ENCODE measurements at places on chromosomes 12 and 14.

- no peak for DNase-seq
Observed at GRCh38 chr12:106030210-106031071, 108.3 kb downstream of the NUAK1 start.

- no peak for DNase-seq
Observed at GRCh38 chr12:53067074-53067992, 11.9 kb downstream of the SPRYD3 start.

DNA sequence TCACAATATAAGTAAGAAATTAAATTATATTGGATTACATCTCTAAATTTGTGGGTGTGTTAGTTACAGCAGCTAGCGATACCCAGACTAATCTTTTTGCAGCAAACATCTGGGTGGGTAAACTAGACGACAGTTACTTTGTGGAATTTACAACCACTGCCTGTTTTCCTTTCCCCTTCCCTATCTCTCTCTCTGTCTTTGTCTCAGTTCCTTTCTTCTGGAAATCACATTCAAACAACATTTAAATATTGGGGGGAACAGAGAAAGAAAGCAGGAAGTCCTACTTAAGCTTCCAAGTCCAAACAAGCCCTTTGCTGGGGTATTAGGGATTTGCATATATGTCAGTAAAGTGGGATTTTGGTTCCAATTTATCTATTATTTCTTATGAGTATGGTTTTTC is 97.6 kb downstream of the WIF1 start:
- DNase-seq: no peak

DNA sequence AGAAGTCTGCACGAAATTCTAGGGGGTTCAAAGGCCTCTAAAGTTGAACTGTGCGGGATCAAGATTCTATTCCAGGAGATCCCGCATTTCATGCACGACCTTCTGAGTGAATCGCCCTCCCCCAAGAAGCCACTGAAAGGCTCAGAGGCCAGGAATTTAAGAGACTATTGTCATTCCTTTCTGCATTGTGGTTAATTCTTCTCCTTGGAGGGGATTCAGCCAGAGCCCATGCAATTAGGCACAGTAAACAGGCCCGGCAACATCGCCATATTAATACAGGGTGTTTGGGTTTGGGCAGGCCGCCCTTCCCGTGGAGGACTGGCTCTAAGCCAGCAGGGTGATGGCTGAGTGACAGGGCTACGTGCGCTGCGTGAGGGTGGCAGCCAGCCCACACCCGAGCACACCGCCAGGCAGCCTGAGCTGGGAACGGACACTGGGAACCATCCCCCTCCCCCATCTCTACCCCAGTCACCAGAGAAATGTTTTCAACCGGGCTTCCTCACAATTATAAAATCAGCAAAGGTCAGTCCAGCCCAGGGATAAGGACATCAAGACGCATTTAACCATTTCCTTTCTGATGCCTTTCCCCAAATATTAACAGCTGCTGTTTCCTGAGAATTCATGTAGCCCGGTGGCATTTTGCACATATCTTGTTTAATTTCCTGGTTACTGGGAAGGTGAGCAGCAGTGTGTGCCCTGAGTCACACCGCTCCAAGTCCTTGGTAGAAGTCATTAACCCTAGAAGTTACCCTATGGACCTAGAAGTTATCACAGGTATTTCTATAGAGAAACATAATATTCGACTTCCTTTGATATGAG is 12.5 kb downstream of the EGLN3 start:
- DNase-seq: peak; percentile 91

GRCh38 chr14:61225344-61225743 is 55.8 kb downstream of the TMEM30B start:
- DNase-seq: no peak

- DNase-seq: peak; percentile 73
Observed at GRCh38 chr12:110844551-110845338, 2.0 kb upstream of the CCDC63 start.

DNA sequence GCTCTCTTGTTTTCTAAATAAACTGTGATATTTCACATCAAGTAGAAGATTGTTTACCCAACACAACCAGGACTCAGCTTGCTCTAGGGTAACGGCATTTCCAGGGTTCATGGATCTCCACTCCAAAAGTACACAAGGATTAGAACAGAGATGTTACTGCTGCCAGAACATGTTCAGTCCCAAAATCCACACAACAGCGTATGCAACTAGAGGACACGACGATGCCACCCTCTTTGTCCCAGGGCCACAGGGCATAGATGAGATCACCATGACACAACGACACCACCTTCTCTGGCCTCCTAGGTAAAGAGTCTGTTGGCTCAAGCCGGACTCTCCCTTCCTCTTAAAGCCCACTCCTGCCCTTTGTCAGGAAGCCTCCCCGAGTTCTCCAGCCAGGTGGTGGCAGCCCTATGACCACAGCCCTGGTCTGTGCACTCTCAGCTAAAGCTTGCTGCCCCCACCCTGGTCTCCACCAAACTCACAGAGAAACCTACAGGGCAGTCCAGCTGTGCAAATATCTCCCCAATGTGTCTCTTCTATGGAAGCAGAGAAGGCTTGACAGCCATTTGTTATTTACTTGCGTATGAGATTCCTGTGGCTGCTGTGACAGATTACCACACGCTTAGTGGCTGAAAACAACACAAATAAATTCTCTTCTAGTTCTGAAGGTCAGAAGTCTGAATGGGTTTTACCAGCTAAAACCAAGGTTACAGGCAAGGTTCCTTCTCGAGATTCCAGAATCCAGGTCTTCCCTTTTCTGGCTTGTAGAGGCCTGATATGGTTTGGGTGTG is 10.3 kb downstream of the CLMN start:
- DNase-seq: no peak

DNA sequence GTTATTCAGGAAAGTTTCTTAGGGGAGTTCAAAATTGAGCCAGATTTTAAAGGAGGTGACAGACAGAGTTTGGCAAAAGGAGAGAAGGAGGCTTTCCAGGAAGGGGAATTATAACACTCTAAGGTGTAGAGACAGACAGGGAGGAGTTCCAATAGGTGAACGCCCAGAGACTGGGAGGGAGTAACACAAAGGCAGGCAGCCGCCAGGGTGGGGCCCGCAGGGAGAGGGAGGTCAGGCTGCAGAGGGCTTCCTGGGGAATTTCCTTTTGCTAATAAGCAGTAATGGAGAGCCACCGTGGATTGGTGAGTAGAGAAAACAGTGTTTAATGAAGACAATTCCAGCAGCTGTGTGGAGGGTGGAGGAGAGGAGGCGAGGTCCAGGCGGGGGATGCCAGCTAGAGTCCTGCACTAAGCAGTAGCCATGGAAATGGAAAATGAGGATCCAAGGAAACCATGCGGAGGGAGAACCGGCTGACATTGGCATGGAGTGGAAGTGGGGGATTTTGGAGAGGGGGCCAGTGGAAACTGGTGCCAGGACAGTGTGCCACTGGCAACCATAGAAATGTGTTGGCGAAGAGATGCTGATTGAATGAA is 22.2 kb downstream of the GRIN2B start:
- peak; percentile 26 for DNase-seq
